NCI-H1092 (cell line): ENCODE measurements at places on chromosomes 2 and 18.

GRCh38 chr2:30631051-30631671 lies 176.1 kb downstream of the CAPN13 start:
- DNase-seq = no peak

DNA sequence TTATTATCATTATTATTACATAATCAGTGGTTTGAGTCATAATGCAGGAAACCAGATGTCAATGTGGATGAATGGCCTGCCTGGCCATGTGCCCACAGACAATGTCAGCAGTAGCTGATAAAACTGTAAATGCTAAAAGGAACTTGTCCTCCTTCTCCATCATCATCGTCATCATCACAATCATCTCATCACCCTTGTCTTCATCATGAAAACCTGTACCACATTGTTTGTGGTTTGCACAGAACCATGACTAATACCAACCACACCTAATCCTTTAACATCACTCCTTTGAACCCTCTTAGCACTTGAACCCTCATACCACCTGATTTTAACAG lies 96.0 kb downstream of the HNMT start:
- no peak for DNase-seq

DNA sequence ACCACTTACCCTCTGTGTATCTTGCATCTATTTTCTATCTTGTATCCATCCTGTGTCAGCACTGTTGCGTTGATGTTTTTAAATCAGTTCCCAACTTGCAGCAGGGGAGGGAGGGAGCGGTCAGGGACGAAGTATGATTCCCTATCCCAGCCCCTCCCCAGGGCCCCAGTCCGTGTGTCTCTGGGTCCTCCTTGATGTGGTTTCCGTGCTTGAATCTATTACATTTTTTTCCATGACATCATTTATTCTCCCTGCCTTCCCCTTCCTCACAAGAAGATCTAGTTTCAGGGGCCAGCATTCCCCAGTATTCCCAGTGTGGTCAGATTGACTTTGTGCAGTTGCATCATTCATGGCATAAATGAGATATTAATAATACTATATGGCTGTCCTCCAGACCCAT lies 479.3 kb downstream of the PTPRM start:
- no peak for DNase-seq

DNA sequence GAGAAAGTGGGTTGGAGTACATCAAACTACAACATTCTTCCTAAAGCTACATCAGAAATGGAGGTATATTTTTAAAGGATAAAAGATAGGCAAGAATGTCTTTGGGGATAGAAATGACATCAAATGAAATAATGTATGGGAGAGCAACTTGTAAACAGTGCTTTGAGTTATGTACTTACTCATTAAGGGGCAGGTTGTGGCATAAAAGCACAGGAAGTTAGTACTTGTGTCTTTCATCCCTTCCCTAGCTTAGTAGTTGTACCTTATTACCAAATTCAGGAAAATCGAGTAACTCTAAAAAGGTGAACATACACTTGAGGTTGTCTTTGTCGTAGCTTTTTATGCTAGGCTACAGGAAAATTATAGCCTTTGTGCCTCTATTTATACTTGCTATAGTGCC lies 28.9 kb downstream of the PPP1CB start:
- no peak for DNase-seq

GRCh38 chr2:68768951-68769350 lies 34.3 kb downstream of the ARHGAP25 start:
- no peak for DNase-seq

DNA sequence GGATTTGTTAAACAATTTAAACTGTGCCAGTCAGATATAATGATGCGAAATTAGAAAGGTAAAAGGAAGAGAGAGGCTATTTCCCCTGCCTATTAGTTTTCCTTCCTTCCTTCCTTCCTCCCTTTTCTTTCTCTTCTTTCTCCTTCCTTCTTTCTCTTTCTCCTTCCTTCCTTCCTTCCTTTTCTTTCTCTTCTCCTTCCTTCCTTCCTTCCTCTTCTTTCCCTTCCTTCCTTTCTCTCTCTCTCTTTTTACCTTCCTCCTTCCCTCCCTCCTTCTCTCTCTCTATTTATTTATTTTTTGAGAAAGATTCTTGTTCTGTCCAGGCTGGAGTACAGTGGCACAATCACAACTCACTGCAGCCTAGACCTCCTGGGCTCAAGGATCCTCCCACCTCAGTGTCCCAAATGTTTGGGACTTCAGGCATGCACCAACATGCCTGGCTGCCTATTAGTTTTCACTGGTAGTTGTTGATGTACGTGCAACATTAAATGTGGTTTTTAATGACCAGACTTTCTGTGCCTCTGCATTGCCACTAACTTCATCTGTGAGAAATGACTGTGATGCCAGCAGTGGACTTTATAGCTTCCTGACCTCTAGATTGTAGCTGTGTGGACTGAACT lies 48.7 kb upstream of the NFE2L2 start:
- DNase-seq = no peak

- no peak for DNase-seq
Measured at GRCh38 chr2:40625849-40626248, 174.0 kb upstream of the SLC8A1 start.

GRCh38 chr2:25072606-25073005 lies 30.7 kb downstream of the EFR3B start:
- DNase-seq = no peak

- DNase-seq = no peak
Measured at GRCh38 chr2:120394764-120395163, 48.8 kb downstream of the INHBB start.

GRCh38 chr2:223563462-223563861 lies 38.7 kb downstream of the SCG2 start:
- DNase-seq = no peak

GRCh38 chr2:186984966-186985365 lies 136.0 kb upstream of the ZSWIM2 start:
- DNase-seq = no peak

DNA sequence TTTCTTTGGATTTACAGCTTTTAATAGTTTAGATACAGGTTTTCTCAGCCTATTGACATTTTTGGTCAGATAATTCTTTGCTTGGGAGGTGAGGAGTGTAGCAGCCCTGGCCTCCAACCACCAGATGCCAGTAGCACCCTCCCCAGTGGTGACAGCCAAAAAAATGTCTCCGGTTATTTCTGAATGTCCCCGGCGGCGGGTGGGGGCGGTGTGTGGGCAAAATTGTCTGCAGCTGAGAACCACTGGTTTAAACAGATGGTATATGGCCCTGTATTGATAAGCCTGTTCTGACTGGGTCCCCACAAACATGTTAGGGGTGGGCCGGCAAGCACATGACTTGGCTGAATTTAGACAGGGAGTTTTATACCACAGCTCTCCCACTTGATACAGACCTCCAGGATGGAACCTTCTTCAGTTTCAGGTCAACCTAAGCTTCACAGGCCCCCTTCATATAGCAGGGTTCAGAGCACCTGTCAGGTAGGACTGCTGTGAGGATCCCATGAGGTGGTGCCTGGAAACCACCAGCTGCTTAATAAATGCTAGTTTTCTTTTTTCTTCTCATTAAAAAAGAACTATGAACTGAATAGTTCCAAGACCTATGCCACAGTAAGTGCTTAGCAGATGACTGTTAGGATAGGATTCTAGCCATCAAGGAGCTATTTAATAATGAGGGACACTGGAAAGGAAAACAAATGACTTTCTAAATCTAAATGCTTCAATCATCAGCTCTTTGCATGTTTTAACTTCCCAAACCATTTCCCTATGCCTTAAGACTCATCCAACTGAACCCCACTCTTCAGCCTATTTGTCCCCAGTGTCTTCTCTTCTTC lies 18.1 kb downstream of the LPIN2 start:
- no peak for DNase-seq

- no peak for DNase-seq
Measured at GRCh38 chr2:163877316-163877715, 141.5 kb upstream of the FIGN start.

DNA sequence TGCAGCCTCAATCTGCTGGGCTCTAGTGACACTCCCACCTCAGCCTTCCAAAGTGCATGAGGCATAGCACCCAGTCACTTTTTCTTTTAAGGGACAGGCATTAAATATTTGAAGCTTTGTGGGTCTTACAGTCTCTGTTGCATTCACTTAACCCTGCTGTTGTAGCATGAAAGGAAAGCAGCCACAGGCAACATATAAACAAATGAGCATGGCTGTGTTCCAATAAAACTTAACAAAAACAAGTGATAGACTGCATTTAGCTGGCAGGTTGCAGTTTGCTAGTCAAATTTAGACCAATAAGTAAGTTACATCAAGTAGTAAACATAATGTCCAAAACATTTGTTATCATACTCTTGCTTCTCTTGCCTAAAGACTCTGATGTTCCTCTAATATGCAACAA lies 297.3 kb upstream of the MMADHC start:
- DNase-seq = no peak

DNA sequence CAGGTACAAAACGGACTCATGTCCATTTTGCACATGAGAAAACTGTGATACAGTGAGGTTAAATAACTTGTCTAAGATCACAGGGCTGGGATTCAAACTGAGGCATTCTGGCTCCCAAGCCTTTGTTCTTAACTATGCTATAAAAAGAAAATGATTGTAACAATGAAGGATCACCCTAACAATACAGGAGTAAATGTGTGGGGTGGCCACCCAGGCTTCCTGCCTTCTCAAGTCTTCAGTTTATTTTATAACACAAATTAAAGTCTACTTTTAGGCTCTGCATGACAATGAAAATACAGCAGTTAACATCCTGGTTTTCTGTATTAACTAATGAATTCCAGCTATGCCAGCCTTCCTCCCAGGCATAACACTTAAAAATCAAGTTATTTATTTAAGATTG lies 7.6 kb downstream of the WDFY1 start:
- DNase-seq = no peak

GRCh38 chr2:239566995-239567568 lies 166.3 kb upstream of the HDAC4 start:
- DNase-seq = no peak

DNA sequence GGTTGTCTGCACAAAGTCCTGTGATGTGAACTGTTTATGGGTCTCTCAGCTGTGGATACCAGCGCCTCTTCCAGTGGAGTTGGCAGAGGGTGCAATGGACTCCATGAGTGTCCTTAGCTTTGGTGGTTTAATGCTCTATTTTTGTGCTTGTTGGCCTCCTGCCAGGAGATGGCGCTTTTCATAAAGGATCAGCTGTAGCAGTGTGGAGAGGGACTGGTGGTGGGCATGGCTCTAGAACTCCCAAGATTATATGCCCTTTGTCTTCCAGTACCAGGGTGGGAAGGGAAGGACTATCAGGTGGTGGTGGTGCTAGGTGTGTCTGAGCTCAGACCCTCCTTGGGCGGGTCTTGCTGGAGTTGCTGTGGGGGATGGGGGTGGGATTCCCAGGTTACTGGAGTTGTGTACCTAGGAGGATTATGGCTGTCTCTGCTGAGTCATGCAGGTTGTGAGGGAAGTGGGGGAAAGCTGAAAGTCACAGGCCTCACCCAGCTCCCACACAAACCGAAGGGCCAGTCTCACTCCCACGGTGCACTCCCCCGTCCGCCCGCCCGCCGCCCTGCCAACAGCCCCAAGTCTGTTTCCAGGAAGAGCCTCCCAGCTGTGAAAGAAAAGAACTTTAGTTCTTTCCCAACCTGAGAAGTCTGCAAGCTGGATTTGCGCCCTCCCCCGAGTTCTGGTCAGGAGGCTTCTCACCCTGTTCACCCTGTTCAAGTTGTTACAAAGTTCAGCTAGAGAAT lies 108.1 kb downstream of the MARCO start:
- peak; percentile 20 for DNase-seq

- no peak for DNase-seq
Measured at GRCh38 chr2:108588070-108588668, 53.9 kb downstream of the LIMS1 start.

GRCh38 chr2:61905372-61906185 lies at the start of gene COMMD1:
TSS of gene COMMD1 (plus strand) at chr2:61905674. CDS start at chr2:61905679, 5 bp downstream.
- peak; percentile 39 for DNase-seq

DNA sequence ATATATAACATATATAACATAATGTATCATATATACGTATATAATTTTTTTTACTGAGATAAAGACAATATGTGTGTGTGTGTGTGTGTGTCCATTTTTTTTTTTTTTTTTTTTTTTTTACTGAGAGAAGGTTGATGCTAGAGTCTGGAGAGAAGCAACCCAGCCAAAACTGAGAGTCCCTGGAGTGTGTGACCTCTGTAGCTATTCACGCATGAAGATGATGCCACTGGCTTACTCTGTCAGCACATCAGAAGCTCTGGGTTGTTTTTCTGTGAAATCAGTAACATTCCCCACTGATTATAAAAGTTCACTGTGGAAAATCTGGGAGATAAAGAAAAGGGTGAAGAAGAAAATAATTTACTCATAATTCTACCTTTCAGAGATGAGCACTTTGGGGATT lies 27.2 kb downstream of the CCDC195 start:
- DNase-seq = no peak

GRCh38 chr2:66547118-66547517 lies 112.2 kb downstream of the MEIS1 start:
- no peak for DNase-seq

DNA sequence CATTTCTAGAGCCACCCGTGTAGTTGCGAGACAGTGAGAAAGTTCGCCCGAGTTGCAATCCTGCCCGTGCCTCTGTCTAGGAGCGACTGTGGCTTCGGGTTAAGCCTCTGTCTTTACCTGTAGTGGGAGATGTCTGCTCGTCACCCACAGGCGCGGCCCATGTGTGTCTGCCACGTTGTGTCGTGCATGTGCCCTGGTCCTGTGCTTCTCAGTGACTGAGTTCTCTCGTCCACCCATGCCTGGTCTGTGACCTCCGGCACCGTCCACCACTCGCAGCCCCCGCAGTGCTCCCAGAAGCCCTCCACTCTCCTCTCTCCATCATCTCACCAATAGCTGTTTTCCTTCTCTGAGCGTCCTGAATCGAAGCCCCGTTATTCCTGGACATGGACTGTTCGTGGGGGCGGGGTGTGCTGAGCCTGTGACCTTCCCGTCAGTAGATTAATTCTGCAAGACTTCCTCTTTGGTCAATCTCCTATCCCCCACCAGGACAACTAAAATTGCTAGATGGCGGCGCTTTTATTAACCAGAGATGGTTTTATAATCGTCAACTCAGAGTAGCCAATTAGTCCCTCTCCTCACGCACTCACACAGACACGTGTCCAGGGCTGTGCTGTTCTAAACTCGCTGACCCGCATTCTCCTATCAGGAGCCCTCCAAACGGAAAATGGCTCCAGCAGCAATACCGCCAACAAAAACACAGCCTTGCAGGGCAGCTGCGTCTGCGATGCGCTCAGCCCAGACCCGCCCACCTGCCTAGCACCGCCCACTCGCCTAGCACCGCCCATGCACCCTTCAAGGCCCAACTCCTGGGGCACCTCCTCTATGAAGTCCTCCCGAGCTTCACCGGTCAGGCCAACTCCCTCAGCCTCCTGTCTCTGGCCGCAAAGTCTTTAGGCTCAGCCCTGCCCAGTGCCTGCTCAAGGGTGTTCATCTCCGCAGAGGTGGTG lies 119.4 kb downstream of the TWIST2 start:
- DNase-seq = no peak

DNA sequence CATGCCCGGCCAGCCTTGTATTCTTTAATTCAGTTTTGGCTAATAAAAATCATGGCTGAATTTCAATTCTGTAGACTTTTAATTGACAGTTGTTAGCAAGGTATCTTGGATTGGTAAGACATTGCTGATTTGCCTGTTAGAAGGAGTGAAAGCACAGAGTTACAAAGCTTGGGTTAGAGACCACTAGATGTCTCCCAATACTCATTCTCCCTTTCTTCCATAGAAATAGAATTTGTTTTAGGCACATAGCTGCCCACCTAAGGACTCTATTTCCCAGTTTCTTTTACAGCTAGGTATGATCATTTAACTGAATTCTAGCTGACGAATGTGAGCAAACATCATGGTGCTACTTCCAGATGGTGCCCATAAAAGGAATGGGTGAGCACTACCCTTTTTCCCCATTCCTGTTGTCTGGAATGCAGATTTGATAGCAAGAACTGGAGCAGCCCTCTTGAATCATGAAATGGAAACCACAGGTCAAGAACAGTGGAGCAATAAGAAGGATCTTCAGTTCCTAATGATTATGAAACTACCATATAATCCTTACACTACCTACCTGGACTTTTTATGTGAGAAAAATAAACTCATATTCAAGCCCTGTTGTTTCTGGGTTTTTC lies 17.5 kb downstream of the PECR start:
- no peak for DNase-seq
